ENCODE measurements at places on chromosomes 1 and 21. TPM values are rescaled to one million over a fixed set of nuclear protein-coding genes. Genes with fewer than 3 reads are reported as not detected.

Gene ADARB1
- total RNA-seq: 32.6 TPM

Gene MYOM3
- total RNA-seq: not detected

Gene CCDC190
- 0.94 TPM for total RNA-seq

Gene ARHGEF2
- 185 TPM for total RNA-seq

Gene DIO1
- not detected for total RNA-seq
